ENCODE measurements at places on chromosomes 11 and 22.

DNA sequence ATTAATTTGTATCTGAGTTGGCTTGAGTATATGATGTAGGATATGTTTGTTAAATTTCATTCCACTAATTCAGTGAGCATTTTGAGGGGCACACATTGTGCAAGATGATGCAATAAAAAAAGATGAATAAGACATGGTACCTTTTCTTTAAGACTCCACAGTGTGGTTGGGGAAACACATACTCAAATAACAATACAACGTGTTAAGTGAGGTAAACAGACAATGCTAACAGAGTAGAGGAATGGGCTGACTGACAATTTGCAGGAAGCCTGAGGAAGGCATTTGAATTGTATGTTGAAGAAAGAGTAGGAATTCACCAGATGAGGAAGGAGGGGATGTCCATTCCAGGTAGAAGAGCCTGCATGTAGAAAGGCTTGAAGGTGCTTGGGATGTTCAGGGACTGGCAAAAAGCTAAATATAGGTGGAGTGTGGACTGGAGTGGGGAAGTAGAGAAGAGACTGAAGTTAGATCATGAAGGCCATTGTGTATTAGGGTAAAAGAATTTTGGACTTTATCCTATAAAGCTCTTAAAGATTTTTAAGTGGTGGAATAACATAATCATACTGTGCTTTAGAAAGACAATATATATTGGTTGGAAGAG is 6.8 kb downstream of the RNF169 start:
- DNase-seq, result no peak

DNA sequence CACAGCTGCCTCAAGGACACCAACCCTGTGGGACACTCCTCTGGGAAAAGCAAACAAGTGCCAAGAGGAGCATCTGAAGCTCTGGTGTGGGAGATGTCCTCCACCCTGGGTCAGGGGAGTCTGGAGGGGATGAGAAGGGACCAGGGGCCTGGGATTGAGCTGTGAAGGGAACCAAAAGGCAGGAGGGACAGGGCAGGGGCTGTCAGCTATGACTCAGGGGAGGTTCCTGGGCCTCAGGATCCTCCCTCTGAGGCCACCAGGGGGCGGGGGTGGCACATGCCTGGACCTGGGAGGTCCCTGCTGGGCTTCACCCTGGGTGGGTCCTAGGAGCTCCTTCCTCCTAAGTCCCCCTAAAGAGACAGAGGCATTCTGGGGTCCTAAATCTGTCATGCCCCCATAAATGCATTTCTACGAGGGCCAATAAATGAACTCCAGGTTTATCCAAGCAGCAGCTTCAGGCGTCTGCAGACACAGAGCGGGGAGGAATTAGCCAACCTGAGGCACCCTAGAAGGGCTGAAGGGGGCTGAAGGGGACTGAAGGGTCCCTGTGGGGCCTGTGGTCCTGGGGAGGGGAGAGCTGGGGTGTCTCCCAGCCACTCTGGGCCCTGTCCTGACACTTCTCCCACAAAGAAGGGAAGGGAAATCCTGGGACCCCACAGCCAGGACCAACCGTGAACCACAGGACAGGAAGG is 31.9 kb upstream of the IGLL5 start:
- peak; percentile 23 for DNase-seq

DNA sequence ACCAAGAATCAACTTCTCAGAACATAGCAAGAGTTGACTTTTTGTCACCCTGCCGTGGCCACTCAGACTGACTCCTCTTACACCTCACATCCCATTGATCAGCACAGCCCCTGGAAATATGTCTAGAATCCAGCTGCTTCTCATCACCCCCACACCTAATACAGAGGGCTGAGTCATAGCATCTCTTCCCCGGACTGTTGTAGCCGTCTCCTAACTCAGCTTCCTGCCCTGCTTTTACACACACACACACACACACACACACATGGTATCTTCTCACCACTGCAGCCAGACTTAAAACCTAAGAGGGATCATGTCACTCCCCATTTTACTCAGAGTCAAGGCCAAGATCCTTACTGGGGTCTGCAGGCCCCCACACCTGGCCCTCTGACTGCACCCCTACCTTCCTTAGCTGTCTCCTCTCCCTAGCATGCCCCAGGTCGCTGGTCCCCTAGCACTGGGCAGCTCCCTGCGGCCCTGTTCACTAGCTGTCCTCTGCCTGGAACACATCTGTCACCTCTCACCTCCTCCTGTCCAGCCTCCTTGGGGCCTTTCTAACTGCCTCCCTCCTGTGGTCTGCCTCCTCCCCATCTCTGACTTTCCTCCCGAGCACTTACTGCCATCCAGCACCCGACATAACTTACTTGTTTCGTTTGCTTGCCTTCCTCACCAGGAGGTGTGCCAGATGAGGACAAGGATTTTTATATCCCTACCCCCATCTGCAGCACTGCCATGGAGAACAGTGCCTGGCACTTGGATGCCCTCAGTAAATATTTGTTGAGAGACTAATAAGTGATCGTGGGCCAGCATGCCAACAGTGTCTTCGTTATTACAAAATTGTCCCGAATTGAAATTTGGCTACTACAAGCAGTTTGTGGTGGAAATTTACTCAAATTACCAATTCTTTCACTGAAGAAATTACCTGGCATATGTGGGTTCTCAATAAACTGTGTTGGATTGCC is 61.9 kb downstream of the BMAL1 start:
- peak; percentile 95 for DNase-seq

- peak; percentile 25 for DNase-seq
Measured at GRCh38 chr22:38305471-38306448, 11.5 kb downstream of the CSNK1E start.

GRCh38 chr11:121524233-121524631 is 71.5 kb upstream of the SORL1-AS1 start:
- DNase-seq, result peak; percentile 2

DNA sequence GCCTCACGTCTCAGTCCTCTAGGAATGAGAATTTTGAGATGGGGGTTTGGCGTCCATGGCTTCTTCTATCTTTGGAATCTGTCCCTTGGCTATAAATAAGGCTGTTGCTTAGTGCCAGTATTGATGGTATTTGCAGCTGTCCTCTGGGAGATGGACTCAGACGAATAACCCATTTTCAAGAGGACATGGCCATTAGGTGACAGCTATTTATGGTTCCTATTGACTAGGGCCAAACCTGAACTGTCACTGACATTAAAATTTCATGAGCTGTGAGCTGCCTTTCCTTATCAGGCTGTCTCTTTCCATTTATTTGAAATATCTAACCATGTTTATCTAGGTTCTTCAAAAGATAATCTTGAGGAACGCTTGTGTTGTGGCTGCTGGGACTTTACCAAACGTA is 92.7 kb downstream of the NAV2 start:
- no peak for DNase-seq

GRCh38 chr22:46115755-46116490 is 34.4 kb upstream of the PPARA start:
- DNase-seq, result no peak

- no peak for DNase-seq
Measured at GRCh38 chr11:71499546-71499945, 27.5 kb upstream of the KRTAP5-7 start.

GRCh38 chr22:45154383-45154782 is 9.3 kb upstream of the NUP50 start:
- DNase-seq, result no peak
